ENCODE measurements at places on chromosomes 16 and 17.

GRCh38 chr16:57262841-57263540, 17.9 kb downstream of the ARL2BP start:
- DNase-seq: no peak

GRCh38 chr17:15409721-15410250, 57.6 kb downstream of the CDRT4 start:
- peak; percentile 48 for DNase-seq

GRCh38 chr16:82541103-82541502, 85.7 kb upstream of the CDH13 start:
- DNase-seq: no peak

DNA sequence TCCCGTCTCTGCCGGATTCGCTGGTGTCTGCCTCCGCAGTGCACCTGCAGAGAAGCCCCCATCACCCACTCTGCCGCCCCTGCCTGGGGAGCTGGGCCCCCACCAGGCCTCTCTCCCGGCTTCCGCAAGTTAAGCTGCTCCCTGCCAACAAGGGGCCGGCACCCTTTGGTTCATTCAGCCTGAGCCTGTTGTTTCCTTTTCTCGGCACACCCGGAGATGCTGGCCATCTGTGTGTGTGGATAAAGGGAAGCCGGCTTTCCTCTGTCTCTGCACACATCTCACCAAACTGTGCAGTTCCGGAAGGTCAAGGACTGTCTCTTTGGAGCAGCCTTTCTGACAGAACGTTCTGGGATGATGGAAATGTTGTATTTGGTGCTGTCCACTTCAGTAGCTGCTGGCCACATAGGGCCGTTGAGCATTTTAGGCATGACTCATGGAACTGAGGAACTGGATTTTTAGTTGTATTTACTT, 6.8 kb downstream of the MAPK8IP3 start:
- no peak for DNase-seq

GRCh38 chr17:39318636-39319035, 82.8 kb downstream of the FBXL20 start:
- no peak for DNase-seq

GRCh38 chr16:73233846-73234424, 186.0 kb upstream of the ZFHX3 start:
- no peak for DNase-seq

- no peak for DNase-seq
These were observed 15.2 kb downstream of the RPTOR start for GRCh38 chr17:80559825-80560251.

GRCh38 chr17:27489045-27489715, 32.9 kb downstream of the KSR1 start:
- peak; percentile 84 for DNase-seq

DNA sequence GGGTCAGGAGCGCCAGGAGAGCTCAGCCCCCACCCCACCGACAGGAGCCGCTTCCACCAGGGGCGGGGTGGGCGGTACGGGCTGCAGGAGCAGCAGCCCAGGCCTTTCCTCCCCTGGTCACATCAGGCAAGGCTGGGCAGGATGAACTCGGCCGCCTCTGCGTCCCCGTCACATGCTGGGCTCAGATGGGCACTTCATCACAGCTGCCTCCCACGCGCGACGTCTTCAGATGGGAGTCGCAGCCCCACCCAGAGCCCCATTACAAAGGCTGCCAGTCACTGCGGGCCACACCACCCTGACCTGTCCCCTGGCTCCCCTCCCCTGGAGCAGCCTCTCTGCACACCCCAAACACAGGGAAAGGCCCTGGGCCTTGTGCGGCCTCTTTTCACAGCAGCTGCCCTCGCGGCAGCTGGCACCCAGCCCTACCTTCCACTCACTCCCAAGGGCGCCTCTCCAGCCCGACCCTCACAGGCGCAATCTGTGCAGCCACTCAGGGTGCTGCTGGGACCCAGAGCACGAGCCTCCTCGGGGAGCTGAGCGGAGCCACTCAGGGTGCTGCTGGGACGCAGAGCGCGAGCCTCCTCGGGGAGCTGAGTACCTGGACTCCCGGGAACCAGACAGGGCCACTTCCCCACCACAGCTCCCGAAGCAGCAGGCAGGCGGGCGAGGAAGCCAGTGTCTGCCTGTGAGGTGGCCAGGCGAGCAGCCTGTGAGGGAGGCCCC, 4.7 kb downstream of the ZNF598 start:
- no peak for DNase-seq

DNA sequence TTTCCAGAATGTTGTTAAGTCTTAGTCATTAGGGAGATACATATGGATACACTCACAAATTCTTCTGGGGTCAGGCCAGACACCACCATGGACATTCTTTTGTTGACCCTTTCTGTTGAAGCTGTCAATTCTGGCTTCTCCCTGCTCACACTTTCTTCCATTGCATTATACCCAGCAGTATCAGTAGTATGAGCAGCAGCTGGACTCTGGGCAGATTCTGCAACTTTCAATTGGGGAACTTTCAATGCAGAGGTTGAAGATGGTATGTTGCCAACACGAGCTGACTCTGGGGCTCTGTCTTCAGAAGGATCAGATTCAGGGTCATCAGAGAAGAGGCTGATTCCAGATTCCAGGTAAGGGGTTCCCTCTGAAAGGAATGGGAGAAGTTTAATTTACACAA, 45.8 kb downstream of the RND2 start:
- no peak for DNase-seq

DNA sequence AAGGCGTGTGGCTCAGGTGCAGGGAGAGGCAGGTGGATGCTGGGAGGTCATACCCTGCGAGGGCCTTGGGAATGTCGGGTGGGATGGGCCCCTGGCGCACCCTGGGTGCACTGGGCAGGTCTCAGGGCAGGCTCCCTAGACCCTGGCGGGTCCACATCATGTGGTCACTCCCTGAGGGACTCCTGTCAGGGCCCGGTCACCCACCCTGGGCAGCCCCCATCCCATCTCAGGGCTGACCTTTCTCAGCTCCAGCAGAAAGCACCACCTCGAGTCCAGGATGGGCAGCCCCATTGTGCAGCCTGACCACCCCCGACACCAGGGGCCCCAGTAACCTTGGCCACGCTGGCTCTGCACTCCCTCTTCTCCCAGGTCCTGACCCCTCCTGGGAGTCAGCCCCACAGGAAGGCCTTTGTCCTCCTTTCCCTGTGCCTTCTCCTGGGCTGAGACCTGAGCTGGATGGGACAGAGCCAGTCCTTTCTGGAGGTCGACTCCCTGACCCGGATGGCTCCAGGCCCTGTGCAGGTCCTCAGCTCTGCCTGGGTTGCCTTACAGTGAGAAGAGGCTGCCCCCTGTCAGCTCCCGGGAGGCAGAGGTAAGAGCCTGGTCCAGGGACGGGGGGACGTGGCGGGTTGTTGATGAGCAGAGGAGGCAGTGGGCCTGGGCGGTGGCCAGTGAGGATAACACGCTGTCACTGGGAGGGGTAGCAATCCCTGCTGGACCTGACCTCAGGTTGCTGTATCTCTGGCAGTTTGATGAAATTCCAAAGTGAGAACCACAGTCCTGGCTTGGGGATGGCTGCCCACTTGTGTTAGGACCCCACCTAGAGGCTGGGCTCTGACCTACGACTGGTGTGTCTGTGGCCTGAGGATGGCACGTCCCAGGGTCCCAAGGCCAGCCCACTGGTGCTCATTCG, 77.9 kb downstream of the GOSR1 start:
- DNase-seq: no peak
